Psoas muscle (tissue), 8 donors: ENCODE measurements at places on chromosomes 16 and 17. TPM values are rescaled to one million over a fixed set of nuclear protein-coding genes. Genes with fewer than 3 reads are reported as not detected.
A peak's percentile ranks its signal among the peaks of the same experiment; 100 is the strongest.

NPIPA7 gene
- total RNA-seq: 2.6 TPM

HBQ1 gene
- total RNA-seq: not detected

IRX5 gene
- total RNA-seq: 0.56 TPM

BCO1 gene
- total RNA-seq: not detected

SPHK1 gene
- total RNA-seq: 5.3 TPM

KRTAP4-6 gene
- not detected for total RNA-seq

GRCh38 chr16:53068423-53068833 is 13.6 kb downstream of the CHD9 start:
- H3K27me3 ChIP-seq: no peaks in the 10 kb centered on the region
- peaks cover 17% of the 10 kb centered on the region for H3K4me1 ChIP-seq
- no peak overlapping the region for H3K4me3 ChIP-seq
- no peaks in the 10 kb centered on the region for H3K36me3 ChIP-seq

- H3K4me3 ChIP-seq: no peak overlapping the region
- no peaks in the 10 kb centered on the region for H3K27me3 ChIP-seq
- H3K27ac ChIP-seq: no peak overlapping the region
- H3K4me1 ChIP-seq: no peaks in the 10 kb centered on the region
- DNase-seq: no peak
- H3K36me3 ChIP-seq: no peaks in the 10 kb centered on the region
Observed at GRCh38 chr16:24577167-24577566, 37.8 kb downstream of the RBBP6 start.

- no peak overlapping the region for H3K4me3 ChIP-seq
- no peak overlapping the region for H3K27ac ChIP-seq
- no peaks in the 10 kb centered on the region for H3K4me1 ChIP-seq
- DNase-seq: no peak
- H3K27me3 ChIP-seq: no peaks in the 10 kb centered on the region
Observed at GRCh38 chr17:19414396-19415280, 3.6 kb downstream of the RNF112 start.

DNA sequence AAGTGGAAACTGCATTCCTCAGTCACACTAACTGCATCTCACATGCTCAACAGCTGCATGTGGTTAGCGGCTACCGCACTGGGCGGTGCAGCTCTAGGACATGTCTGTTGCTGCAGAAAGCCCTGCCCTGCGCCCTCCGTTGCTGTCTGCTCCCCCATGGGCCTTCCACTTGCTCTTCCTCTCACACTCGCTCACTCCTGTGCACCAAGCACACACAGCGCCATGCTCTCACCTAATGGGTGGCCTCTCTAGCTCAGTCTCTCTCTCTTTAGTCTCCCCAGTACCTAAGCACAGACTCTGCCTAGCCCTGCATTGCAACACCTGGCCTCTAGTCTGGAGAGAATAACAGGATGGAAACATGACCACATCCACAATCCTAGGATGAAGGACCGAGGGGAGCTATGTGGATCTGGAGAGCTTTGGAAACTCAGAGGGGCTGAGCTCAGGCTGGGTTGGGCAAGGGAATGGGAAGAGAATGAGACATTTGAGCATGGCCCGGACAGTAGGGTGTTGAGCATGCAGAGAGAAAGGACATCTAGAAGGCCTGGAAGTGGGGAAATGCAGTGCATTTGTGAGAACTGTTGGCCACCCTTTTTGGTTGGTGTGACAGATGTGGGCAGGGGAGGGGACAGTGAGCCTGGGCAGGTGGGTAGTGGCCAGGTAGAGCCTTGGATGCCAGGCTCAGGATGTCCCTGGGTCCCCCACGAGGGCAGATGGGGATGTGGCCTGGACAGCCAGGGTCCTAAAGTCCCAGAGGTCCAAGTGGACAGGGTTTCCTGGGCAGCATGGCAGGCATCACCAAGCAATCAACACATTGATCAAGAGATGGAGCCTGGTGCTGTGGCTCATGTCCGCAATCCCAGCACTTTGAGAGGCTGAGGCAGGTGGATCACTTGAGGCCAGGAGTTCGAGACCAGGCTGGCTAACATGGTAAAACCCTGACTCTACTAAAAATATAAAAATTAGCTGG is 16.1 kb downstream of the SGCA start:
- peak; percentile 44 for DNase-seq
- H3K36me3 ChIP-seq: no peaks in the 10 kb centered on the region
- no peaks in the 10 kb centered on the region for H3K27me3 ChIP-seq
- H3K4me3 ChIP-seq: no peak overlapping the region

DNA sequence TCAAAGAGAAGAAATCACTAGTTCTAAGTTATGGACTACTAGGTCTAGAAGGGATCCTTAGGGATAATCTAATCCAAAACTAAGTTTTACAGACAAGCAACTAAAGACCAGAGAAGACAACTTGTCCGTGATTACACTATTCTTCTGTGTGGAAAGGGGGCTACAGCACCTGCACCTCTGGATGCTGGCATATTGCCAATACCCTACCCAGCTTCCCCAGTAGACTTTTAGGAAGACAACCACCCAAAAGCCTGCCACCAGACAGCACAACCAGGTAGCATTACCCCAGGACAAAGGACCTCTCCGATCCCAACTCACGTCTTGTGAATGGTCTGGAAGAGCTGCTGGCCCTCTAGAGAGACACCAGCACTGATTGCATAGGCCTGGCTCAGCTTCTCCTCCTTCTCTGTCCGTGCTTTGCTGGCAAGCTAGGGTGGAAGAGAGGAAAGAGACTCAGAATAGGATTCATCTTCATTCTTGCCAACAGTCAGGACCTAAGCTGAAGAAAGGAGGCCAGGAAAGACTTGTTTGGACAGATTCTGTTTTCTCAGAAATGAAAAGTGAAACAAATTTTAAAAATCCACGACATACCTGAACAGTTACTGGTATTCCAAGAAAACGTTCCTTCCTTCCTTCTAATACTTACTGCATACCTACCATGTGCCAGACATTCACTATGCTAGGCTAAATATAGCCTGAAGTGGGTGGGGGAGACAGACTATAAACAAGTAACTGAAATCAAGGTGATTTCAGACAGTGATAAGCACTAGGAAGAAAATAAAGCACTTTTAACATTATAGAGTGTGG is 25.3 kb upstream of the TMEM101 start:
- peaks cover 58% of the 10 kb centered on the region for H3K4me1 ChIP-seq
- peak overlapping the region; percentile 71 for H3K27ac ChIP-seq
- H3K4me3 ChIP-seq: peak overlapping the region; percentile 8
- H3K36me3 ChIP-seq: peaks cover 4% of the 10 kb centered on the region
- DNase-seq: no peak

- DNase-seq: no peak
- peak overlapping the region; percentile 76 for H3K4me3 ChIP-seq
- H3K27ac ChIP-seq: peak overlapping the region; percentile 99
- H3K27me3 ChIP-seq: no peaks in the 10 kb centered on the region
Observed at GRCh38 chr17:81402981-81403467, 7.8 kb downstream of the BAHCC1 start.

- no peaks in the 10 kb centered on the region for H3K27me3 ChIP-seq
- no peak overlapping the region for H3K27ac ChIP-seq
- H3K4me1 ChIP-seq: no peaks in the 10 kb centered on the region
- no peak overlapping the region for H3K4me3 ChIP-seq
- no peak for DNase-seq
Observed at GRCh38 chr16:55418586-55418985, 60.4 kb upstream of the MMP2 start.

- no peaks in the 10 kb centered on the region for H3K36me3 ChIP-seq
- no peak overlapping the region for H3K4me3 ChIP-seq
- H3K4me1 ChIP-seq: no peaks in the 10 kb centered on the region
- no peak for DNase-seq
- H3K27ac ChIP-seq: no peak overlapping the region
Observed at GRCh38 chr17:30964876-30965275, 6.0 kb upstream of the RNF135 start.

DNA sequence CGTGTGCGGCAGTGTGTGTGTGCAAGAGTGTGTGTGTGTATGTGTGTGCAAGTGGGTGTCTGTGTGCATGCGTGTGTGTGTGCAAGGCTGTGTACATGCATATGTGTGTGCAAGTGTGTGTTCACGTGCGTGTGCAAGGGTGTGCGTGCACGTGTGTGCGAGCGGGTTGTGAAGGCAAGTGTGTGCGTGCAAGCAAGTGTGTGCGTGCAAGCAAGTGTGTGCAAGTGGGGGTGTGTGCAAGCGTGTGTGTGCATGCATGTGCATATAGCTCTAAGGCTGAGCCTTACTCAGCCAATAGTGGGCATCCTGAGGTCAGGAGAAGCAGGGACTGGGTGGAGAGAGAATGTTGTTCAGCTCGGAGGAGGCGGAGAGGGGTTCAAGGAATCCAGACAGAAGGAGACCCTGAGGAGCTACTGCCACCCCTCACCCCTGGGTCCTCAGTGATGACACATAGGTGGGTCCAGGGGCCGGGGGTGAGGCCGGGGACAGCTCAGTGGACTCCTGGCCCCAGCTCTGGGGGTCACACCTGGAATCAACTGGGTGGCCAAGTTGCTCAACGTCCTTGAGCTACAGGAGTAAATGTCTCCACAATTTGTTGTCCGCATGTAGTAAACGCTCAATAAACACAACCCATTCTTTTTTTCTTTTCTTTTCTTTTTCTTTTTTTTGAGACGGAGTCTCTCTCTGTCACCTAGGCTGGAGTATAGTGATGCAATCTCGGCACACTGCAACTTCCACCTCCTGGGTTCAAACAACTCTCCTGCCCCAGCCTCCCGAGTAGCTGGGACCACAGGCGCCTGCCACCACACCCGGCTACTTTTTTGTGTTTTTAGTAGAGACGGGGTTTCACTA is 1.8 kb downstream of the PRR29 start:
- H3K27me3 ChIP-seq: no peaks in the 10 kb centered on the region
- no peak overlapping the region for H3K27ac ChIP-seq
- peaks cover 14% of the 10 kb centered on the region for H3K4me1 ChIP-seq
- no peak overlapping the region for H3K4me3 ChIP-seq
- DNase-seq: no peak

- no peak overlapping the region for H3K27ac ChIP-seq
- H3K36me3 ChIP-seq: peaks cover 17% of the 10 kb centered on the region
- peaks cover 6% of the 10 kb centered on the region for H3K4me1 ChIP-seq
- H3K27me3 ChIP-seq: no peaks in the 10 kb centered on the region
Observed at GRCh38 chr17:29167393-29168078, 12.7 kb downstream of the MYO18A start.

DNA sequence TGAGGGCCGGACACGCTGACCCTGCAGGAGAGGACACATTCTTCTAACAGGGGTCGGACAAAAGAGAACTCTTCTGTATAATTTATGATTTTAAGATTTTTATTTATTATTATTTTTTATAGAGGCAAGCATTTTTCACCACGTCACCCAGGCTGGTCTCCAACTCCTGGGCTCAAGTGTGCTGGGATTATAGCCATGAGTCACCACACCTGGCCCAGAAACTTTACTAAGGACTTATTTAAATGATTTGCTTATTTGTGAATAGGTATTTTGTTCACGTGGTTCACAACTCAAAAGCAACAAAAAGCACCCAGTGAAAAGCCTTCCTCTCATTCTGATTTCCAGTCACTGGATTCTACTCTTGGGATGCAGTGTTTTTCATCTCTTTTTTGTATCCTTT is 2.3 kb upstream of the SERPINF1 start:
- no peak for DNase-seq
- peaks cover 26% of the 10 kb centered on the region for H3K4me1 ChIP-seq
- H3K36me3 ChIP-seq: no peaks in the 10 kb centered on the region
- no peaks in the 10 kb centered on the region for H3K27me3 ChIP-seq
- peak overlapping the region; percentile 58 for H3K27ac ChIP-seq

DNA sequence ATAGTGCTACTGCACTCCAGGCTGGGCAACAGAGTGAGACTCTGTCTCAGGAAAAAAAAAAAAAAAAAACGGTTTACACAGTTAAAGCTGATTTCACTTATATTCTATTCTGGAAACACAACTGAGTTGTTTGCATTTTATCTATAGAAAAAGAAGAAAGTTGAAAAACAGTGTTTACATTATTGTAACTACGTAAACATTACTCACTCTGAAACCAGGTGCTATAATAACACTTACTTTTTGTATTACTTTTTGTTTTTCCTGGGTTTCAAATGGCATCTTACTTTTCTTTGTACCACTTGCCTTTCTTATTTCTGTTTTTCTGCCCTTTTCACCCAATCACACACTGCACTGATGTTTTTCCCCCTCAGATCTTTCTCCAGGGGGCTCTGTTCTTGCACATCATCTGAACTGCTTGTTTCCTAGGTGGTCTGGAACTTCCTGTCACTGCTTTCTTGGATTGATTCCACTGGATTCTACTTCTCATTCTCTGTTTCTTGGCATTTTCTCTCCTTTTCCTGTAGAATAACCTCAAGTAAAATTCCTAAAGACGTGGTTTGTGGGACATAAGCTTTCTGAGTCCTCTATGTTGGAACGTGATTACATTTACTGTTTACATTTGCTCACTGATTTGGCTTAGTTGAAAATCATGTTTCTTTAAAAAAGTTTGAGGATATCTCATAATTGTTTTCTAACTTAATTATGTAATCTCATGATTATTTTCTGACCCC is 142.1 kb downstream of the HS3ST3B1 start:
- no peak overlapping the region for H3K27ac ChIP-seq
- no peak overlapping the region for H3K4me3 ChIP-seq
- no peaks in the 10 kb centered on the region for H3K27me3 ChIP-seq
- H3K4me1 ChIP-seq: no peaks in the 10 kb centered on the region
- DNase-seq: no peak

DNA sequence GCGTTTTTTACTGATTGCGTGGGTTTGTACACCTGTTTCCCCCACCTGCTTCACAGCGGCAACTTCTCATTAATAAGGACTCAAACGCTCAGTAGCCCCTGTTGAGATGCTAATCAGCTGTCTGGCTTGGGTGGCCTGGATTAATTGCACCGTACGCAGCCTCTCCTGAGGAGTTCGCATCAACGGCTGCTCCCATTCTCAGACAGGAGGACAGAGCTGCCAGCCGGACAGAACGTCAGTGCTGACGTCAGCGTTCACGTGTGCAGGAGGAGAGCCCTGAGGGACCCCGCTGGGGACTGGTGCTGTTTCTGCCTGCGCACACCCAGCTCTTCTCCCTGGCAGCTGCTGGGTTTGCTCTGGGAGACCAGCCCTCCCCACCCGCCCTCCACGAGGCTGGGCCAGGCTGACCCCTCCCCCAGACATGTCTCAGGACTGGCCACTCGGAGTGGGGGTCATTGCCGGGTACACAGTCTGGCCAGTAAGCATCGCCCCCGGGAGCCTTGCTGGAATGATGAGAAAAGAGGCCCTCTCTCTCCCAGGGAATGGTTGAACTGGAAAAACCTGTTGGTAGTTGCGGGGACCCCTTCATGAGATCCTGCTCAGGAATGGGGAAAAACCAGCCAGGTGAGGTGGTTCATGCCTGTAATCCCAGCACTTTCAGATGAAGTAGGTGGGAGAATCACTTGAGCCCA is 5.7 kb upstream of the BANP start:
- no peaks in the 10 kb centered on the region for H3K27me3 ChIP-seq
- no peaks in the 10 kb centered on the region for H3K4me1 ChIP-seq
- no peaks in the 10 kb centered on the region for H3K36me3 ChIP-seq
